ENCODE measurements at places on chromosomes 6 and 20. TPM values are rescaled to one million over a fixed set of nuclear protein-coding genes. Genes with fewer than 3 reads are reported as not detected.

OXT gene
- 0.83 TPM for polyA plus RNA-seq

ACOT8 gene
- 43.0 TPM for polyA plus RNA-seq

BANF2 gene
- polyA plus RNA-seq, result not detected

ZNF165 gene
- polyA plus RNA-seq, result 0.40 TPM

C20orf96 gene
- polyA plus RNA-seq, result 0.10 TPM

OR2H1 gene
- polyA plus RNA-seq, result not detected

ARMH2 gene
- not detected for polyA plus RNA-seq

TP53TG5 gene
- polyA plus RNA-seq, result 0.21 TPM

TINAG gene
- polyA plus RNA-seq, result not detected

MACROD2 gene
- polyA plus RNA-seq, result not detected

CTNNBL1 gene
- 80.1 TPM for polyA plus RNA-seq

ALDH5A1 gene
- polyA plus RNA-seq, result 10.5 TPM

C6orf52 gene
- polyA plus RNA-seq, result 0.68 TPM

CLIC5 gene
- polyA plus RNA-seq, result 2.3 TPM

KIF25 gene
- polyA plus RNA-seq, result not detected

SLPI gene
- not detected for polyA plus RNA-seq

MOCS1 gene
- 0.32 TPM for polyA plus RNA-seq

ADTRP gene
- 27.3 TPM for polyA plus RNA-seq

C20orf144 gene
- polyA plus RNA-seq, result not detected

DDR1 gene
- polyA plus RNA-seq, result 2.3 TPM

MUC22 gene
- not detected for polyA plus RNA-seq

Measured in CD4-positive, CD25-positive, alpha-beta regulatory T cell (primary cell).